ENCODE measurements at places on chromosomes 3 and 15.

DNA sequence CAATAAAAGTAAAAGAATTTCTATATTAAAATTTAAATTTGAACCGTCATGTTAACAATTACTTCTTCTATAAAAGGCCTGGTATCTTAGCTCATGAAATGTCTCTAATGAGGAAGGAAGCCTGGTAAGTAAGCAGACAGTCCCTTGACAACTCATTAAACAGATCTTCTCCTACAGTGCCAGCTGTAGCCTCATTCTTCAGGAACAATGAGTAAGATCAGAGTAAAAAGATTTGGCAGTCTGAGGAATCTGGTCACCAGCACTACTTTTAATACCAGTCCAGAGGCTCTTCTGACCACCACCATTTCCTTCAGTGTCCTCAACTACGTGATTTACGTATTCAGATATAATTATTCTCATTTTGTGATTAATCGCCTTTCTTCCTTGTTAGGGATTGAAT, 955.0 kb upstream of the ALCAM start:
- DNase-seq, result no peak

DNA sequence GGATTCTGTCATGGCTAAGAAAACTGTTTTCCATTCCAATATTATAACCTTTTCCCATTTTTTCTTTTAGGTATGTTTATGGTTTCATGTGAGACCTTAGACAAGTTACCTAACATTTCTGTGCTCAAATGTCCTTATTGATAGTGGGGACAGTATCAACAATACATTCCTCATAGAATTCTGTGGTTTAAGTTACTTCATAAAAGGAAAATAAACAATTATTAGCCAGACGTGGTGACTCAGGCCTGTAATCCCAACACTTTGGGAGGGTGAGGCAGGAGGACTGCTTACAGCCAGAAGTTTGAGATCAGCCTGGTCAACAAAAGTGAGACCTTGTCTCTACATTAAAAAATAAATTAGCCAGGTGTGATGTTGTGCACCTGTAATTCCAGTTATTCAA, 436.8 kb upstream of the CNTN4 start:
- no peak for DNase-seq

DNA sequence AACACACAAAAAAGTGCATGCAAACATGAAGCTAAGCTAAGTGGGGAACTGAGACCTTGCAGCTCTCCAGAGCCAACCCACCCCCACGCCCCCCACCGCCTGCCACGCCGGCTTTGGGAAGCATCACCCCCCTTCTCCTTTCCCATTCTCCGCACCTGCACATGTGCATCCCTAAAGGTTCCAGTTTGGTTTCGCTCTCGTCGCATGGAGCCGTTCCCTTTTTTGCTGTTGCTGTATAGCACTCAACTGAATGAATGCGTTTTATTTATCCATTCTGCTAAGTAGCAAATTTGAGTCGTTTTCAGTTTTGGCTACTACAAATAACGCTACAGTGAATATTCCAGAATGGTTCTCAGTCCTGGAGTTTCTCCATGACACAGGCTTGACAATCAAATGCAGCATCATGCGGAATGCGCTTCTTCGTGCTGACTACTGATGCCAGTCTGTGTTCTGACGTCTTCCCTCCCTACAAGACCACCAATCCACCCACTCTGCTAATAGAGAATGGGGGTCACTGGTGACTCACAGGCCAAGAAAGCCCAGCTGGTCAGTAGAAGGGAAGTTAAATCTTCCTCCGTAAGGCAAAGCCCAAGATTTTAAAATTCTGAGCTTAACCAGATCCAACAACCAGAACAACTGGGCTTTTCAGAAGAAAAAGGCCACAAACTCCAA, 115.3 kb downstream of the XXYLT1 start:
- DNase-seq, result no peak

DNA sequence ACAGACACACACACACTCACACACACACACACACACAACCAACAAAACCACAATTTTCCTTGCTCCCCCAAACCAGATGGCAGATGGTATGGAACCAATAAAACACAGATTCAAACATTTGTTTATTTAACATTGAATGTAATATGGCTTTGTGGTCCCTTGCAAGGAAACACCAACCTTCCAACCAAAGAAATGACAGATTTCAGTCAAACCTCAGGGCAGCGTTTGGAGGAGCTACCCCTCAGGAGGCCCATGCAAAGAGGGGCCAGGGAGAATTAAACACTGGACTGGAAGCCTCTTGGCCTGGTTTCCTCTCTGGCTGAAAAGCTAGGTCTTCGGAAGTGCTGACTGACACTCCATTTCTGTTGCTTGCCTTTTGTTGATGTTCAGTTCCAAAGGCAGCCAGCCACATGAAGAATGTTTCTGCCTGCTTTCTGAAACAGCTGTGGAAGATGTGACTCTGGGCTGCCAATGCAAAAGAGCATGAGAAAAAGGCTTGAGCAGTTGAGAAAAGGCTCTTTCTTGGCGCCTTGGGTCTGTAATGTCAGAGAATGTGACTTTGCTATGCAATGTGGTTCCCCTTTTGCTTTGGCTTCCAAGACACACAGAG, 296.1 kb downstream of the RPLP1 start:
- no peak for DNase-seq

DNA sequence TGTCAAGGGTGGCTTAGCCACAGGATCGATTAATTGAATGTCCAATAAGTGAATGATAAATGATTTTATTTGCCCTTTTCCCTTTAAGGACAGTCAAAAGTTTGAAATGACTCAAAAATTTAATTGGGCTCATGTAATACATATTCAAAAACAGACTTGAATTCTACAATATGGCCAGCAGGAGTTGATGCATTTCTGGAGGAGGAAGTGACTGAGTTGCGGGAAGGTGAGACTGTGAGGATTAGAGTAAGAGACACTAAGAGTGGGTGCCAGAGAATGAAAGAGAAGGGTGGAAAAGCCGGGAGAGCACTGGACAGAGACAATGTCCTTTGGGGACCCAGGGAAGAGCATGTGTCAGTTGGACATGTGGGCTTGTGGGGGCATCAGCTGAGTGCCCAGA, 83.3 kb downstream of the MCTP2 start:
- DNase-seq, result no peak

GRCh38 chr3:156170571-156170970, 50.2 kb downstream of the KCNAB1 start:
- DNase-seq, result no peak

- DNase-seq, result no peak
Observed at GRCh38 chr15:48060396-48060795, 60.4 kb upstream of the SLC24A5 start.

GRCh38 chr15:42955518-42955917, 34.9 kb upstream of the TTBK2 start:
- no peak for DNase-seq

DNA sequence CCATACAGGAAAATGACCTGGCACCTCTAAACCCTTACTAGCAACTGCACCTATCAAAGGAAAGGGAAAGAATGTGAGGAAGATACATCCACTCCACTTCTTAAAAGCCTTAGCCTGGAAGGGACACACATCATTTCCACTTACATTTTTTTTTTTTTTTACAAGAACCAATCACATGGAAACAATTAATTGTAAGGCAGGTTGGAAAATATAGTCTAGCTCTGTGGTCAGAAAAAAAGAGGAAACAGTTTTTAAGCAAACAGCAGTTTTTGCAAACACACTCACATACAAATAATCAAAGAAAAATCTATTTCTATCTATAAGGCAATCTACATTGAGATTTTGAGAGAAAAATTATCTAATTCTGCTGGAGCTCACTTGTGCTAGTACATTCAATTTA, 98.9 kb upstream of the SPRED1 start:
- DNase-seq, result no peak

GRCh38 chr3:72339670-72340030, 508.6 kb downstream of the SHQ1 start:
- no peak for DNase-seq

DNA sequence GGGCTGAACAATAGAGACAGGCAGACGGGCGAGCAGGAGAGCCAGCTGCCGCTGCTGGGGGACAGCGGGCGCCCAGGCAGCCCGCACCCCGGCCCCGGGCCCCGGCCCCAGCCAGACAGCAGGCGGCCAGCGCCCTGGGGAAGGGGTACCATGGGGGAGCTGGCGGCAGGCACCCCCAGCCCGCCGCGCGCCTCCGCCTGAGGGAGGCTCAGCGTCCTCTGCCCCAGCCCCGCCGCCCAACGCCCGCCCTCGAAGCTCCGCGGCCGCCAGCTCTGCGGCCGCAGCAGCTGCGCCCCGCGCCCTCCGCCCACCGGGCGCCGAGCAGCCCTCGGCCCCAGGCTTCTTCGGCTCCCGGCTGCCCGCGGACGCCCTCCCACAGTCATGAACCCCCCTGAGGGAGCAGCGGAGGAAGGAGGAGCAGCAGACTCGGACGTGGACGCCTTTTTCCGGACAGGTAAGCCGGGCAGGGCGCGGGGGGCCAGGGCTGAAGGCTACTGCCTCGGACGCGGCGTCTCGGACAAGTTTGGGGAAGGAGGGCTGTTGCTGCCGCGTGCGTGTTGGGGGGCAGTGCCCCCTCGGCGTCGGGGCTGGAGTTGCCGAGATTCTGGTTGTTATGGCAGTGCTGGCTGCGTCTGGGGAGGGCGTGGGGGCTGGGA, 41.6 kb upstream of the ROPN1 start:
- DNase-seq, result no peak

- no peak for DNase-seq
Observed at GRCh38 chr15:70246623-70247220, 149.0 kb upstream of the TLE3 start.

- DNase-seq, result no peak
Observed at GRCh38 chr3:21979706-21980105, 228.7 kb upstream of the ZNF385D start.

GRCh38 chr3:142447301-142447851, 461 bp downstream of the XRN1 start:
- peak; percentile 7 for DNase-seq

DNA sequence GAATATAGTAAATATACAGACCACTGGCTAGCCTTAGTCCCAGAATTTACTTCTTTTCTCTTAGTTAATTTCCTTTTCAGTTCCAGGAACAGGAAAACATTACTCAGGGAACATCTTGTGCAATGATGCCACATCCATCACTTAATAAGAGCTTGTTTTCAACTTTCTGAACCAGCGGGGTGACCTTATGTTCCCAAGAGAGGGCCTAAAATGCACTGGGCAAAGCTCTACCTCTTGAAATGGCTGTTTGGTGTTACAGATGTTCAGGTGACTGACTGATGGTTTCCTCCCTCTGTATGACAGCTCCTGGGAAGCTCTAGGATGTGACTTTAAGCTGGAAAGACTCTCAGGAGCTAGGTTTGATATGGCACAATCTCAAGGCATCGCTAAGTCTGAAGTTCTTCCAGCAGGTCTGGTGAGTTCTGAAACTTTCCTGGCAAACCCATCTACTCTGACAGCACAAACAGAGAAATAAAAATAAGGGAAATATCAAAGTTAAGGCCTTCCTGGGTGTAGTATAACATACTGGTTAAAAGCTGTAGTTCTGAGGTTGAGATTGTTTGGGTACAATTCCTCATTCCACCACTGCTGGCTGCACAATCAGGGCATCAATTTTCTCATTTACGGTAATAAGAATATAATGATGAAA, 98.6 kb downstream of the ZIC1 start:
- no peak for DNase-seq

GRCh38 chr3:17322106-17322793, 420.2 kb downstream of the TBC1D5 start:
- no peak for DNase-seq
